ENCODE measurements at places on chromosomes 13 and 19.
A peak's percentile ranks its signal among the peaks of the same experiment; 100 is the strongest.

DNA sequence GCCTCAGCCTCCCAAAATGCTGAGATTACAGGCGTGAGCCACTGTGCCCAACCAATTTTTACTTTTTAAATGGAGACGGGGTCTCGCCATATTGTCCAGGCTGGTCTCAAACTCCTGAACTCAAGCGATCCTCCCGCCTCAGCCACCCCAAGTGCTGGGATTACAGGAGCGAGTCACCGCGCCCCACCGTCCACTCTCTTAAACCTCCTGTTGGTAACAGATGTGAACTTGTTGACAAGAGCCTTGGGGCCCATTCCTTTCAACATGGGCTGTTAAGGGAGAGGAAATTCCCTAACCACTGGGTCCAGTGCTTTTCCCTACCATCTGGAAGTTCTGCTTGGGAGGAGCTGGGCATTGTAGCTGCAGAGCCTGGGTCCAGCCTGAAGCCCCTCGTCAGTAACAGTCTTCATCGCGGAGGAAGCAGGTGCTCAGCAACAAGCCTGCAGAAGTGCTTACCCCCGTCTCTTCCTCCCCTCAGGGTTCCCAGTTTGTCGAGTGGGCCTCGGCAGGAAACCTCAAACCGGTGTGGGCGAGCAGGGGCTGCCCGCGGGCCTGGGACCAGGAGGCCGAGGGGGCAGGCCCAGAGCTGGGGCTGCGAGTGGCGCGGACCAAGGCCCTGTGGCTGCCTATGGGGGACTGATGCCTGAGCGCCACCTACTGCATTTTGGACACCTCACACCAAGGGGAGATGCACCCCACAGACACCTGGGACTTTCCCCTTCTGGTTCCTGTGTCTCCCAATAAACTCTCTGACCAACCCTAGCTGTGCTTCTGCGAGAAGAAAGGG lies 4.0 kb upstream of the FLT3LG start:
- DNase-seq, result no peak

GRCh38 chr13:91361755-91362271 lies 14.3 kb downstream of the MIR17HG start:
- DNase-seq, result no peak

DNA sequence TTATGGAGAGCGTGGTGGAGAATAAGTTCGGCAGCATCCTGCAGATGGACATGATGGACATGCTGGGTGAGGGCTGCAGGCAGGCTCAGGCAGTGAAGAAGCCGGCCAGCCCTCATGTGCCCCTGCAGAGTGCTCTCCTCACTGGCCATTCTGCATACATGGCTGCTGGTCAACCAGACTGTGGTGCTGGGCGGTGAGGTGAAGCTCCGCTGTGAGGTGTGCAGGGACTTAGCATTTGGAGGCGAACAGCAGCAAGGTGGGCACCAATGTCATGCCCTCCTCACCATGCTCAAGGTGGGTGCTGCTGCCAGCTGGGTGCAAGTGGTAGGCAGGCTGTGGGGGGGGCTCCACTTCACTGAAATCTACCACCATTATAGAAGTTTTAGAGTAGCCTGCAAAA lies 5.7 kb upstream of the ZNF492 start:
- DNase-seq, result no peak

DNA sequence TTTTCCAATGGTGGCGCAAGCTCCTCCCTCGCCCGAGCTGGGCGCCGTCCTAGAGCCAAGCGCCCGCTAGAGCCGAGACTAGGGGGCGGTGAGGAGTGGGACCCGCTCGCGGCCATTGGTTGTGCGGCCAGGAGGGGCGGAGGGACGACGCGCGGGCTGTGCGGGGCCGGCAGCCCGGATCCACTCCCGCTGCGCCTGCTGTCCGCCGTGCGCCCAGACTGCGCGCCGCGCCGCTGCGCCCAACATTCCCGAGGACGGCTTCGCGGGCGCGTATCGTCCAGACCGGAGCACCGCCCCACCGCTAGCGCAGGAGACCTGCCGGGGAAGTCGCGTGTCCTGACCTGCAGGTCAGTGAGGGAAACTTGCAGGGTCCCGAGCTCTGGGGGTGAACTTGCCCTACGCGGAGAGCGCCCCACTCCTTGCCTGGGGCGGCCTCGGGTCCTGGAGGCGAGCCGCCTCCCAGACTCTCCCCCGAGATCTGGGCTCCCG lies at the start of gene SERTM1:
Gene SERTM1 (plus strand): TSS at position 183 of the 489 bp plus-strand sequence. CDS start 21,059 bp downstream, outside the sequence.
- DNase-seq, result no peak

GRCh38 chr19:30376826-30377425 lies 4.7 kb downstream of the ZNF536 start:
- DNase-seq, result no peak

DNA sequence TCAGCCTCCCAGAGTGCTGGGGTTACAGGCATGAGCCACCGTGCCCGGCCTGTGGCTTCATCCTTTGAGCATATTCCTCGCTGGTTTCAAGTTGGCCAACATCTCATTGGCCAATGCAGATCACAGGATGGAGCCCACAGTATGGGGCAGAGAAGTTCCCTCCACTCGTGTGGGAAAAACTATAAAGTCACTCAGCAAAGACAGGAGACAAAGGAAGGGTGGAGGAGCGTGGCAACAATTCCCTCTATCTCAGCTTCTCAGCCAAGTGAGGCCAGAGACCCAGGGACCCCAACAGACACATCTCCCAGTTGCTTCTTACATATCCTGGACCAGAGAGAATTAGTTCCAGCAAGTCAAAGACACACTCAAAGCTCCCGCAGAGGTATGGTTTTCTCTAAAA lies 184.6 kb upstream of the SOX1 start:
- no peak for DNase-seq

DNA sequence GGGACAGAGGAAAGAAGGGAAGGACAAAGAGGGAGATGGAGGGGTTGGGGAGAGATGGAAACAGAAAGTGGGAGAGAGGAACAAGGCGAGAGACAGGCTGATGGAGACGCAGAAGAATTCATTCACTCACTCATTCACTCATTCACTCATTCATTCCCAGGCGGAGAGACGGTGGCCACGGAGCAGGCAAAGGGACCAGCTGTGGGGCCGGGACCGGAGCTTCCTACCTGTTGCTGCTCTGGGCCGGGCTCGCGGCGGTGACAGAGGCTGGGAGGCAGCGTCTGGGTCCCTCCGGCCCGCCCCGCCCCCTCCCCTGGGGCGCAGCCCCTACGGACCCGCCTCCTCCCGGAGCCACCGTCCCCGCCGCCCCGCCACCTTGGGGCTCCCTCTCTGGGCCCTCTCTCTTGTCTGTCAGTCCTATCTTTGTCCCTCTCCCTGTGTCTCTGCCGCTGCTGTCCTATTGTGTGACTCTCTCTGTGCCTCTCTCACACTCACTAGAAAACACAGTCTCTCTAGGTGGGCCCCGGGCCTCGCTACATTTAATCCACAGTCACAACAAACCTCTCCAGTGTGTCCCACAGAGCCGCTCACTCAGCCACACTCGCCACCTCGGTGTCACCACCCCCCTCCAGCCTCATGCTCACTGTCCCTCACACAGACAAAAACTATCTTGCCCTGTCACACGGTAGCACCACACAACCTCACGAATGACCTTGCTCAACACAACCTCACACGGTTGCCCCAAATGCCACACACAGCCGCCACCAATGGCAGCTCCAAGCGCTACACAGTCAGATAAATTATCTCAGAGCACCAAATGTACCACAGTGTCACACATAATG lies at the start of gene GNG8:
Gene GNG8 (minus strand): TSS at position 283 of the 842 bp plus-strand sequence. CDS start 1,520 bp downstream, outside the sequence.
- no peak for DNase-seq

- no peak for DNase-seq
These were observed 18.7 kb downstream of the MLLT1 start for GRCh38 chr19:6260912-6261650.

- no peak for DNase-seq
These were observed 1783.9 kb upstream of the PCDH20 start for GRCh38 chr13:63199508-63199907.

DNA sequence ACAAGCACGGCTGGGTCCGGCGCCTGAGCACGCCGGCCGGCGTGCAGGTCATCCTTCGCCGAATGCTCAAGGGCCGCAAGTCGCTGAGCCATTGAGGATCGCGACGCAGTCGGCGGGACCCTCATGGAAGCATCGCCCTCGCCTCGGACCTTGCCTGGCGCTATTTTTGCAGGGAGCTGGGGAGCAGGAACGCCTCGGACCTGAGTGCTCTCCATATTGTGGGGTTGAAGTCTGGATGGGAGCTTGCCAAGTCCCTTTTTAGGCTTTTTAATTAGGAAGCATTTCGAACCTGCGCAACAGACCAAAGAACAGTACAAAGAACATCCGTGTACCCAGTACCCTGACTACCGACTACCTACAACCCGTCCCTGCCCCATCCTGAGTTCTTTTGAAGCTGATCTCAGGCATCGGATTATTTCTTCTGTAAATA lies 628 bp downstream of the MRPL34 start:
- DNase-seq, result no peak

GRCh38 chr19:56092685-56093631 lies 28.1 kb downstream of the ZNF787 start:
- no peak for DNase-seq

DNA sequence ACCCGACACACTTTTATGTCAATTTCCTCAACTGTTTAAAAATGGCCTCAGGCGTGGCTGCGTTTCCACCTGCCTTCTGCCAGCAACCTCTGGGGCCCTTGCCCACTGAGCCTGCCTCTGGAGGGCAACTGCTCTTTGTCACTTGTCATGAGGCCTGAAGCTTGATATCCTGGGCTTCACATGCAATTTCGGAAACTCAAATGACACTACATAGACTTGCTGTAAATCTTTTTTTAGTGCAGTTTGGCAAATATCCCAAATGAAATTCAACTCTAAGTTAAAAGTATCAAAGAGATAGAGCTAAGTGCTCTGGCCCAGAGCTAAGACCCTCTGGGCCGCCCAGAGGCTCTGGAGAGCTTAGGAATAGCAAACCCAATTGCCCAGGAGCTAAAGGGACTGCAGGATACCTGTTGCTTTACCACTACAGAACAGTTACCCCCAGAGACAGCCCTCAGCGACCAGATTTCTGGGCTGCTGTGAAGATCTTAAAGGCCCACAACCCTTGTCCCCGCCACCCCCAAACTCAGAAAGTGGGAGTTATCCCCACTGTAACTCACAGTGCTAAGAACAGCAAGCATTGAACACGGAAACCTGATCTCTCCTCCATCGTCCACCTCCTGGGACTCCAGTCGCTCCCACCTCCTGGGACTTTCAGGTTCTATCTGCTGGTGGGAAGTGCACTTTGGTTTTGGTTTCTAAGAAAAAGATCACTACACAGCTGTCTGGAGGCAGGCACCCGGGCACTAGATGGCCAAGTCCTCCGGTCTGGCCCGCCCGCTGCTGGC lies 19.4 kb downstream of the GJA3 start:
- no peak for DNase-seq

GRCh38 chr13:100306030-100306429 lies 217.1 kb downstream of the PCCA start:
- DNase-seq, result peak; percentile 4

DNA sequence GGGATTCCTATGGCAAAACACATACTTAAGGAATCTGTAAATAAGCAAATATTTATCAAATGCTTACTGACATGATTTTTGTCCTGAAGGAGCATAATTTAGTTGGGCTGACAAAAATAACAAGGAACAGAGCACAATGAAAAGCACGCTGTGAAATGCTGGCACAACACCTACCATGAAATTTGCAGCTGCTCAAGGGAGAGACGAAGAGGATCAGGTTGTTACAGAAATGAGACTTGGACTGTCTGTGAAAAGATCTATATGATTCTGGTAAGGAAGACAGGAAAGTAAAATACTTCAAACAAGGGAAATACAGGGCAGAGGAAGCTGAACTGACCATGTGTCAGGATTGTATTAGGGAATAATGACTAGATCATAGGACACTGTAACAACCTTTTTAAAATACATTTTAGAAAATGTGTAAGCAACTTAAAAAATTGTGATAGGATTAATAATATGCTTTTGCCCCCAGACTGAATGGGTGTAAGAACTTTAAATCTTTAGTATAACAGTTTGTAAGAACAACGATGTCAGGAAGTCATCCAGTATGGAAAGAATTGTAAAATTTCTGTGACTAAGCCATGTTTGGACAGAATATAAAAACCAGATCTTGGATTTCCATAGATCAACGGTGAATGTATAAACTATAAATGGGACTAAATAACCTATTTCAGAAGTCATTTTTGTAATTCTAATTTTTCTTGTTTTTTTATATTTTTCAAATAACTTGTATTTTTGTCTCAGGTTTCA lies 1556.0 kb downstream of the EFNB2 start:
- no peak for DNase-seq

DNA sequence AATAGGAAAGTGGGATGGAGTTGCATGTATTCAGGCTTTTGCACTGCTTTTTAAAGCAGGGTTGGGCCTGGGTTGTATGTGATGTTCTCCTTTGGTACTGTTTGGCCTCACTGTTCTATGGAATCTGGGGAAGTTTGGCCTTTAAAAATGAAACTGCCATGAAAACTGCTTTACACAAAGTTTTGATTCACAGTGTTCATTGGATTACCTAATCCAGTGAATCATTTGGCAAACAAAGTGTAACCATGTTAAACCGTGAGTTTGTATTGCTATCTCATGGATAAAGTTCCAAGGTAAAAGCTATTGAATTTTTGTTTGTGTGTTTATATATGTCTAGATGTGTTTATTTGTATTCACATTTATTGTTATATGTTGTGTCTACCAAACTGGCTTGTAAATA lies 1658.6 kb downstream of the OLFM4 start:
- no peak for DNase-seq

- DNase-seq, result no peak
These were observed 44.1 kb upstream of the RFXAP start for GRCh38 chr13:36774931-36775330.

DNA sequence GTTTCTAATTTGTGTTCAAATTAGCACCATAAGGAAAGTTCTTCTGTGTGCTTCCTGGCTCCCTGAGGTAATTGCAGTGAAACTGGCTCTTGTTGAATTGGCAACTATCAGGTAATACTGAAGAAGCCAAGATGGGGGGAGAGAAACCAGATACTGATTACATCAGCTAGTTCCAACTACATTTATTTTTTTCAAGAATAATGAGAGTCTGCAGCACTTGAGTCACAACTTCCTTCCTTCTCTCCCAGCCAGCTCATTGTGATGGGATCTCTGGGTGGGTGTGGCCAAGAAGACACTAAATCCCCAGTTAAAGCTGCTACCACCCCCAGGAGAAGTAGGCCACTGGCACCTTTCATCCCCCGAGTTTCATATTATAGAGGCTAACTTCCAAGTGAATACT lies 100.7 kb upstream of the RXFP2 start:
- DNase-seq, result no peak

DNA sequence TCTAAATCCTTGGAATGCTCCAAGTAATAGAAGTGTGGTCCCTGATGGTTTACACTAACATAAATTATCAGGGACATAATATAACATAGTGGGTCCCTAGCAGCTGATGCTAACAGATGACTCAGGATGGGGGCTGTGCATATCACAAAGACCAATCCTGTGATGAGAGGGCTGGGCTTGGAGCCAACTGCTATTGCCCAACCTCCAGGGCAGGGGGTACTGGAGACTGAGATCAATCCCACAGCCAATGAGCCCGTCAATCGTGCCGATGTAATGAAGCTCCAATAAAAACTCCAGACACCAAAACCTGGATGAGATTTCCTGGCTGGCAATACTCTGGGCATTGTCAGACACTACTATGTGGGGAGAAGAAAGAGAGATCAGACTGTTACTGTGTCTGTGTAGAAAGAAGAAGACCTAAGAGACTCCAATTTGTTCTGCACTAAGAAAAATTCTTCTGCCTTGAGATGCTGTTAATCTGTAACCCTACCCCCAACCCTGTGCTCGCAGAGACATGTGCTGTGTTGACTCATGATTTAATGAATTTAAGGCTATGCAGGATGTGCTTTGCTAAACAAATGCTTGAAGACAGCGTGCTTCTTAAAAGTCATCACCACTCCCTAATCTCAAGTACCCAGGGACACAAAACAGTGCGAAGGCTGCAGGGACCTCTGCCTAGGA lies 33.4 kb downstream of the ABCC4 start:
- DNase-seq, result no peak
